ENCODE measurements at places on chromosomes 6 and 20.

DNA sequence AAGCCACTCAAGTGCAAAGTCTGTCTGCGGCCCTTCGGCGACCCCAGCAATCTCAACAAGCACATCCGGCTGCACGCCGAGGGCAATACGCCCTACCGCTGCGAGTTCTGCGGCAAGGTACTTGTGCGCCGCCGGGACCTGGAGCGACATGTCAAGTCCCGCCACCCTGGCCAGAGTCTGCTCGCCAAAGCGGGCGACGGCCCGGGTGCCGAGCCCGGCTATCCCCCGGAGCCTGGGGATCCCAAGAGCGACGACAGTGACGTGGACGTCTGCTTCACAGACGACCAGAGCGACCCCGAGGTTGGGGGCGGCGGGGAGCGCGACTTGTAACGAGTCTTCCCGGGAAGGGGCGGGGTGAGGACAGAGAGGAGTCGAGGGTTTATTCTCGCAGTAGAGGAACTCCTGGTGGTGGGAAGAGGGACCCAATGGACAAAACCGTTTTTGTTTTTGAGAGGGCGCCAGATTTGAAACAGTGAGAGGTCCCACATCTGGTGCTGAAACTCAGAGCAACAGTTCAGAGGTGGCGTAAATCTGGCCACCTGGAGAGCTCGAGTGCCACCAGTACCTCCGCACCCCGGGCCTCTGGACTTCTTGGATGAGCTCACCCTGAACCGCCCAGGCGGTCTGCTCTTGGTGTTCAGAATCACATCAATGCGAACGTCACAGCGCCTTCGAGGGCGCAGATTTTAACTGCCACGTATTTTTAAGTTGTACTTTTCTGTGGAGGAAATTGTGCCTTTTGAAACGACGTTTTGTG, 8.0 kb downstream of the PRDM13 start:
- DNase-seq: no peak

GRCh38 chr6:7866526-7866925, 44.1 kb downstream of the TXNDC5 start:
- no peak for DNase-seq

DNA sequence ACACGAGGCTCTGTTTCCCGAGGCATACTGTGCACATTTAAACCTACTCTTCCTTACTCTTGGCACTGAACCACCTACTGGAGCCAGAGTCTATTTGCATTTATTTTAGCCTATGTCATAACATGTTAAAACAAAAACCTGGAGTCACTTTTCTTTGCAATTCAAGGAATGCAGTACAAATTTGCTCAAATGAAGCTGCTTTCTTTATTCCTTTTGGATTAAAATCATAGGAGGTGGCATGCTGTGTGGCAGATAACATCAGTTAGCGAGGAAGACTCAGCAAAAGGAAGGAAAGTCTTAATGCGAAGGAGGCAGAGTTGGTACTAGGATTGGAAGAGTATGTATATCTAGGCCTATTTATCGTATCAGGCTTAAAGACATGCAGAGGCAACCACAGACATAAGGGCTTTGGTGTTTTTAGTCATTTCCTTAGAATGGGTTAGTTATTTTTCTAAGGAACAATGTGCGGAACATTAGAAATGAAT, 92.9 kb downstream of the SAMD3 start:
- DNase-seq: no peak

- no peak for DNase-seq
These were observed 47.9 kb downstream of the HDDC2 start for GRCh38 chr6:125253881-125254280.

- DNase-seq: no peak
These were observed 41.1 kb upstream of the NEDD9 start for GRCh38 chr6:11273406-11274065.

- DNase-seq: no peak
These were observed 29.4 kb upstream of the BCKDHB start for GRCh38 chr6:80077067-80077466.

DNA sequence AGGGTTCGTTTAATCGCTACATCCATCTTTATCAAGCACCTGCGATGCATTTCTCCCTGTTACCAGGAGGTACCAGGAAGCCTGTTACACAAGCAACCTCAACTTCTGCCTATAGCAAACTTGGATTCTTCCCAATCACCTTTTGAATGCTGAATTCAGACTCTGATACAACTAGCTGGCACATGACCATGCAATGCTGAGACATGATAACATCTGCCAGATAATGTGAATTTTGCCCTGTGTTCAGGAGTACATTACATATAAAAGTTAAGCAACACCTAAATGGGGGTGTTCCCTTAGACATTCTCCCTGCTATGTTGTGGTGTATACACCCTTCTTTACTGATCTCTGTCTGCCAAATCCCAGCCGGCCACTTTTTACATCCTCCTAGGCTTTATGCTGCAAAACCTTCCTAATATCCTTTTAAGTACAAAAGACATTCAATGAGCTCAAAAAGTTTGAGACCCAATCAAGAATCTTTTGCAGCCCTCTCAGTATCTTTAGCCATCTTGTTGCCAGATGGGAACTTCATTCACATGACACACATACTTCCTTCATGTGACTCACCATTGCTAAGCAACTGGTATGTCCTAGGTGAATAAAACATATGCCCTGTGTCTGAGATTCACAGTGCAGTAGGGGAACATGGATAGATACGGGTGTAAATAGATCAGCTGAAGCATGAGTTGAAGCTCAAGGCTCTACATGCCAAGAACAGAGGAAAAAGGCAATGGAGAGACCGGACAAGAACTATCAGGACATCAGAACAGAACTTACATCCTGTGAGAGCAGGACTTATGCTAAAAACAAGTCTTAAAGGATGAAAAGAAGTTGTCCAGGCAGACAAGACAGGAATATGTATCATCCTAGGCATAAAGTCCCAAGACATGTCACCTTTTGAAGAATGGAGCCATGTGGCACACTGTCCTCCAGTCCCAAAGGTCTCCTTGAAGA, 84.3 kb downstream of the ZHX3 start:
- DNase-seq: no peak

DNA sequence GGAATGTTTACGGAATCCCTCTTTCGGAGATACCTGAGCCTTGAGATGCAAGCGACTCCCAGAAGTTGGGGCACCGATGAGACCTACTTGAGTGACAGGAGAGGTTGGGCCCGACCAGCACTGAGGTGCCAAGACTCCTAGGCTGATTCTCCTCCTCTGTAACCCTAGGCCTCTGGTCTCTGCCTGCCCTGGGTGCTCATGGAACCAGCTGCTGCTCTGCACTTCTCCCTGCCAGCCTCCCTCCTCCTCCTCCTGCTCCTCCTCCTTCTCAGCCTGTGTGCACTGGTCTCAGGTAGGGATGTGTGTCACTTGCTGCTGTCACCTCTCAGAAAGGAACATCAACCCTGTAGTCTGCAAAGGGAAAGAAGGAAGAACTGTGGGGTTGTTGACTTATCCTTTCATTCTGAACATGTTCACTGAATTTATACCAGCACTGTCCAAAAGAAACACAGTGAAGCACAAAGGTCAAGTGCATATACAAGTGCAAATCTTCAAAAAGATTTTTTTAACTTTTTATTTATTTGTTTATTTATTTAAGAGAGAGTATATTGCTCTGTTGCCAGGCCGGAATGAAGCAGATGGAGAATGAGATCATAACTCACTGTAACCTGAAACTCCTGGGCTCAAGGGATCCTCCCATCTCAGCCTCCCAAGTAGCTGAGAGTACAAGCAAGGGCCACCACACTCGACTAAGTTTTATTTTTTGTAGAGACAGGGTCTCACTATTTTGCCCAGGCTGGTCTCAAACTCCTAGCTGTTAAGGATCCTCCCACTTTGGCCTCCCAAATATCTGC, 913 bp downstream of the BTN2A2 start:
- DNase-seq: no peak

- no peak for DNase-seq
These were observed 149.2 kb downstream of the JARID2 start for GRCh38 chr6:15395087-15395486.

GRCh38 chr6:134310817-134311216, 7.1 kb downstream of the SGK1 start:
- DNase-seq: no peak

Measured in T47D (cell line).